Activated CD4-positive, alpha-beta T cell treated with anti-CD3 and anti-CD28 coated beads for 36 hours (primary cell): ENCODE measurements at places on chromosomes 3 and 15. TPM values are rescaled to one million over a fixed set of nuclear protein-coding genes. Genes with fewer than 3 reads are reported as not detected.
A peak's percentile ranks its signal among the peaks of the same experiment; 100 is the strongest.

ILDR1 gene
- total RNA-seq = 0.09 TPM

EOMES gene
- total RNA-seq = 0.25 TPM

- no peaks in the 10 kb centered on the region for H3K4me1 ChIP-seq
- H3K27me3 ChIP-seq = peaks cover 6% of the 10 kb centered on the region
- no peak overlapping the region for H3K27ac ChIP-seq
- DNase-seq = no peak
Observed at GRCh38 chr3:61903931-61904657, 342.7 kb downstream of the PTPRG start.

GRCh38 chr3:94529816-94530215, 467.0 kb downstream of the NSUN3 start:
- no peak overlapping the region for H3K27ac ChIP-seq
- H3K4me3 ChIP-seq = no peak overlapping the region
- H3K4me1 ChIP-seq = no peaks in the 10 kb centered on the region
- H3K36me3 ChIP-seq = no peaks in the 10 kb centered on the region

TNFAIP8L3 gene
- not detected for total RNA-seq

CCNB2 gene
- total RNA-seq = 75.3 TPM

SAMMSON gene
- not detected for total RNA-seq

DNA sequence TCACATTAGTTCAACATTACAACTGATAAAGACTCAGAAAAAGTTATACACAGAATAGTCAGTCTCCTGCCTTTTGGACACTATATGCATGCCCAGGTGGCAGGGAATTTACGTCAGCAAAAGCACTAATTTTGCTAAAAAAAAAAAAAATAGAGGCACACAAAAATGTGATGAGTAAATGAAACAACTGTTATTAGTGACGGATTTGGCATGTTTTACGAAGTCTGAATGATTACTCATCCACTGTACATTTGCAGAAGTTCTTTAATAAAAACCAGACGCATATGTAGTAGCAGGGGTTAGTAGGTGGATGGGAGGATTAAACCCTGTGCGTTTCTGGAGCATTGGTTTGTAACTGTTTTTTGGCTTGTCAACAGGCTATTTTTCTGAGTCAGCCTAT, 99.0 kb downstream of the MITF start:
- no peak overlapping the region for H3K4me3 ChIP-seq
- no peak for DNase-seq
- H3K4me1 ChIP-seq = no peaks in the 10 kb centered on the region

DNA sequence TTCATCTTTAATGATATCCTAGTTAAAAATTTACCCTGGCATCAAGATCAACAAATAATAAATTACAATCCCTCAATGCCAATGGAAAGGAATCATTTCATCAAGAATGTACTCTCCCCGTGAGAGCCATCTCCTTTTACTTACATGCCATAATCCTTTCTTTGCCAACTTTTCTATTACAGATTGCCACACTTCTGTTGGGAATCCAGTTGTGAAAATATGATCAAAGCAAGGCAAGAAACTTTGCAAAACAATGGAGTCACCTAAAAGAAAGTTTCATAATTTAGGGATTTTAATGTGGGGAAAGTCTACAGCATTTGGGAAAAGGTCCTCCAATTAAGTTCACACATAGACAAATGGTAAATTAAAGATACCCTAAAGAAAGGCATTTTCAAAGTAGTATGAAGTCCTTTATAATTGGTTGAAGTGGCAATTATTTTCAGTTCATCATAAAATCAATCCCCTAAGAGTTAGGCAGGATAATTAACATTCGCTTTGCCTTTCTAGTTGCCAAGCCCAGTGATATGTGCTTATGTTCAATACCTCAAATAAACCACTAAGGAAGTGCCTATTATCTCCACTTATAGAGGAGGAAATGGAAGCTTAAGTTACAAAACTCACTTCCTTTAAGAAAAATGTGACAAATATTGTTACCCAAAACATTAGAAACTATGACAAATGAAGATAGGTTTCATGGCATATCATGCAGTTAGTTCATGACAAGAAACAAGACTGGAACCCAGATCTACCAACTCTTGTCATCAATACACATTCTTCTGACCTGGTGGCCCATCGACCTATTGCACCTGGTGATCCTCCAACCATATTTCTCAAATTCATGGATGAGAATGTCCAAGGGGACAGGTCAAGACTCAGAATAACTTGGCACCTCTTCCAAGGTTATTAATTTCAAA, 49.1 kb downstream of the TRANK1 start:
- H3K27ac ChIP-seq = peak overlapping the region; percentile 25
- H3K27me3 ChIP-seq = no peaks in the 10 kb centered on the region
- no peak for DNase-seq
- H3K4me1 ChIP-seq = peaks cover 47% of the 10 kb centered on the region
- H3K4me3 ChIP-seq = no peak overlapping the region

- H3K27ac ChIP-seq = no peak overlapping the region
- H3K36me3 ChIP-seq = no peaks in the 10 kb centered on the region
- H3K4me1 ChIP-seq = peaks cover 5% of the 10 kb centered on the region
- no peak for DNase-seq
Observed at GRCh38 chr3:102182162-102182561, 252.7 kb upstream of the ZPLD1 start.

DNA sequence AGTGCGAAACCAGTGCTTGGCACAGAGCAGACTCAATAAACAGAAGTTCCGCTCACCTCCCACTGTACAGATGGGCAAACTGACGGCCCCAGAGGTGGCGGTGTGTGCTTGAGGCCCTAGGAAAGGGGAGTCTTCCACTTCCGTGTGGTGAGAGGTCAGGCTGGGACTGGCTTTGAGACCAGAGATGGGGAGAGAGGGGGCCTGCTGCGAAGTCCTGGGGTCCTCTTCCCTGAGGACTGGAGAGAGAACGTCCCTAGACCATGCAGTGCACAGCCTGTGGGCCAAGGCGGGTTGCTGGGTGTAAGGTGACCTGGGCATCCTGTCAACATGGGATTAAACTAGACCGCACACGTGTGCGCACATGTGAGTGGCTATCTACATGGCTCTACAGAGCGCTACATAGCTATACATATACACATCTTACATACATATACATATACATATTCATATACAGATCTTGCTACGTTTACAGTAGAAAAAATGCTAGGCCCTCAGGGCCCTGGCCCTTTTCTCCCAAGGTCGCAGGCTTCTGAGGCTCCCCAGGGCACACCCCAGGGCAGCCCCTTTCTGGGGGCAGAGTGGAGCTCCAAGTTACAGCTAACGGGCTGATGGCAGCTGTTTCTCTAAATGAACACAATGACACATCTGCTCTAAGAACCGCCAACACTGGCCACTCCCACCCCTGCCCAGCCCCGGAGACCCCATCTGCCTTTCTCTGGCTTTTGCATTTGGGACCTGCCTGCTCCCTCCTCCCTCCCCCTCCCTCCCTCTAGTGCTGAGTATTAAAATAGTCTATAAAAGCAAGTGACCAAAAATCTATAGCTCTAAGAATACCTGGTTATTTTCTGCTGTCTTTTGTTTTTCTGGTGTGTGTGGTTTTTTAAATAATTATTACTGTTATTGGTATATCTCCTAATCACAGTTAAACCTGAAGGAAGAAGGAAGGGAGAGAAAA, 47.0 kb downstream of the HCN4 start:
- H3K36me3 ChIP-seq = no peaks in the 10 kb centered on the region
- H3K4me1 ChIP-seq = no peaks in the 10 kb centered on the region
- H3K27ac ChIP-seq = no peak overlapping the region
- peaks cover 11% of the 10 kb centered on the region for H3K27me3 ChIP-seq
- DNase-seq = peak; percentile 0

GRCh38 chr15:74174219-74174957, 878 bp downstream of the ISLR start:
- H3K27ac ChIP-seq = no peak overlapping the region
- DNase-seq = no peak

GRCh38 chr3:126358038-126358815, 1.0 kb upstream of the KLF15 start:
- H3K4me1 ChIP-seq = peaks cover 9% of the 10 kb centered on the region
- no peaks in the 10 kb centered on the region for H3K36me3 ChIP-seq
- peak overlapping the region; percentile 73 for H3K4me3 ChIP-seq
- DNase-seq = peak; percentile 13
- peaks cover 44% of the 10 kb centered on the region for H3K27me3 ChIP-seq
- no peak overlapping the region for H3K27ac ChIP-seq

DNA sequence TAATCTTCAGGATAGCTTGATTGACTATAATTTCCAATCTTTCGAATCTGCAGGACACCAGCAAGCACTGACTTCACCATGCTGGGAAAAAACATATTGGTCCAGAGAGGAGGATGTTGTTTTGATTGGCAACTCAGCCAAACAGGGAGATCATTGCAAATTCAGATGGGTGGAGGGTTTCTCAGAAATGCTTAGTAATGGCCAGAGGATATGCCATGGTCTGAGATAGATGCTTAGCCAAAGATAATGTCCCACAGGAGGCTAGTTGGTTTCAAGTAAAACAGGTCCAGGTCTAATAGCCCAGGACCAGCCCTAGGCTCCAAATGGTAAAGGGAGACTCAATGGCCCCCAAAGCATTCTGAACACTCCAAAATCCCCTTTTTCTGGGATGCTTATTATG, 46.7 kb upstream of the CCDC80 start:
- H3K4me3 ChIP-seq = no peak overlapping the region
- no peaks in the 10 kb centered on the region for H3K36me3 ChIP-seq
- H3K27ac ChIP-seq = no peak overlapping the region
- no peak for DNase-seq

PIGZ gene
- total RNA-seq = 0.44 TPM

GRCh38 chr3:188979669-188980310, 192.0 kb upstream of the TPRG1 start:
- DNase-seq = no peak
- peaks cover 2% of the 10 kb centered on the region for H3K27me3 ChIP-seq
- no peak overlapping the region for H3K27ac ChIP-seq
- H3K4me3 ChIP-seq = no peak overlapping the region
- H3K4me1 ChIP-seq = peaks cover 6% of the 10 kb centered on the region

GRCh38 chr3:10305331-10305902, 12.7 kb upstream of the GHRL start:
- DNase-seq = no peak
- H3K36me3 ChIP-seq = peaks cover 60% of the 10 kb centered on the region
- H3K27ac ChIP-seq = peak overlapping the region; percentile 13
- H3K27me3 ChIP-seq = no peaks in the 10 kb centered on the region
- H3K4me1 ChIP-seq = peaks cover 2% of the 10 kb centered on the region

CATSPER2 gene
- total RNA-seq = 2.2 TPM

- H3K36me3 ChIP-seq = peaks cover 34% of the 10 kb centered on the region
- H3K4me1 ChIP-seq = peaks cover 45% of the 10 kb centered on the region
- peak; percentile 56 for DNase-seq
- peak overlapping the region; percentile 84 for H3K27ac ChIP-seq
Observed at GRCh38 chr3:49020330-49021212, 1.4 kb upstream of the NDUFAF3 start.

- H3K4me1 ChIP-seq = no peaks in the 10 kb centered on the region
- no peak overlapping the region for H3K4me3 ChIP-seq
- peak; percentile 84 for DNase-seq
- no peaks in the 10 kb centered on the region for H3K27me3 ChIP-seq
- no peaks in the 10 kb centered on the region for H3K36me3 ChIP-seq
Observed at GRCh38 chr3:123642182-123642956, 57.5 kb upstream of the HACD2 start.

DNA sequence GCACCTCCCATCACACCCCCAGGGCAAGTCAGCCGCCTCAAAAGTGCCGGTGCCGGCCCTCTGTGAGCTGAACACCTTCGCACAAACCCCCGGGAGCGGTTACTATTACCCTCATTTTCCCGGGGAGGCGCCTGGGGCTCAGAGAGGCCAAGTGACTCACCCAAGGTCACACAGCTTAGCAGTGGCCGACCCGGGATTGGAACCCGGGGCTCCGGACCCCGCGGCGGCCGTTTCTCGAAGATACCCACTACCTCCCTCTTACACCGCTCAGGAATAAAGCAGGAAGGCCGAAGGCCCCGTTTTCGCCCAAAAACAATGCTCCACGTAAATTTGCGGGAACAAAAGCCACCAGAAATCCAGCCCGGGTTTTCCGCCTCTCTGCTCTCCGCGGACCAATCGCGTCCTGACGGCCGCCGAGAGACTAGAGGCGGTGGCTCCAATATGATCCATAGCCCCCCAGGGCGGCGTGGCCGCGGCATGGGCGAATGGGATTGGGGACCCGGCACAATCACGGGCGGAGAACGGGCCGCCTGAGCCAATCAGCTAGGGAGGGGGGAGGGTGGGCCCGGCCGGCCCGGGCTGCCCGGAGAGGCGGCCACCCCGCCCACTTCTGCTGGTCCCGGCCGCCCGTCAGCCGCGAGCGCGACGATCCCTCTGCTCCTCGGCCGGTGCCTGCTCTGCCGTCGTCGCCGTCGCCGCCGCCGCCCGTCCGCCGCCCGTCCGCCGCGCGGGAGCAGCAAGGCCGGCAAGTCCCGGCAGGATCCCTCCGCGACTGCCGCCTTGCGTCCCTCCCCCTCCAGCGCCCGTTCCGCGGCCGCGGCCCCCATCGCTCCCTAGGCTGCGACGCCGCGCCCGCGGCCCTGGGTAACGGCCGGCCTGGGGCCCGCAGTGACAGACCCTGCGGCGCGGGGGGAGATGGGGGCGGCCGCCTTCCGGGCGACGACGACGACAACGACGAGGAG, 177.0 kb downstream of the OR4M2 start:
- DNase-seq = no peak
- no peak overlapping the region for H3K27ac ChIP-seq
- no peak overlapping the region for H3K4me3 ChIP-seq
- no peaks in the 10 kb centered on the region for H3K36me3 ChIP-seq
- peaks cover 39% of the 10 kb centered on the region for H3K4me1 ChIP-seq

SCAMP5 gene
- total RNA-seq = 4.5 TPM

INTS14 gene
- 49.2 TPM for total RNA-seq

DNA sequence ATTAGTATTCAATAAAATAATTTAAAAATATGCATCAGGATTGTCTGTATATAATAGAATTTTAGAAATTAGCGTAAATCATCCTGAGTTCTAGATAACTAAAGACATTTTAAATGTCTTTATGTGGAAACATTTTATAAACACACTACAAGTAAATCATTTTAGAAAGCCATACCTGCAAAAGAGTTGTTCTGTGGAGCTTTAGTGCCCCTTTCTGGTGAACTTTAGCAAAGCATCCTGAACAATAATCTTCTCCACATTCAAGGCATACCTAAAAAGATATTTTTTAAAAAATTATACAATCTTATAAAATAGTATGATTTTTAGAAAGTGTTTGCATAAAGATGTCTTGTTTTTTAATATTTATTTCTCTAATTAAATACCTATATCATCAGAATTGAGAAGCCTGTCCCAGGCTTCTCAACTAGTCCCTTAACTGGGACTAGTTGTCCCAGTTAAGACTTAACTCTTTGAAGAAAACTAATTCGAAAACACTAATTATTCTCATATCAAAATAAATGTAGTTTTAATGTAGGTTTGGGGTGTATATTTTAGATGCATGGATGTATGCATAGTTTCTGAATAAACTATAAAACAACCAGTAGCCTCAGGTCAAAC, 29.7 kb downstream of the ZBBX start:
- DNase-seq = no peak
- no peak overlapping the region for H3K27ac ChIP-seq
- no peaks in the 10 kb centered on the region for H3K4me1 ChIP-seq
- no peaks in the 10 kb centered on the region for H3K36me3 ChIP-seq

GRCh38 chr15:98123297-98123696, 162.8 kb downstream of the ARRDC4 start:
- H3K4me3 ChIP-seq = no peak overlapping the region
- DNase-seq = no peak
- H3K4me1 ChIP-seq = no peaks in the 10 kb centered on the region
- H3K36me3 ChIP-seq = no peaks in the 10 kb centered on the region
- H3K27me3 ChIP-seq = peaks cover 1% of the 10 kb centered on the region
